ENCODE measurements at places on chromosomes 6 and 20.

DNA sequence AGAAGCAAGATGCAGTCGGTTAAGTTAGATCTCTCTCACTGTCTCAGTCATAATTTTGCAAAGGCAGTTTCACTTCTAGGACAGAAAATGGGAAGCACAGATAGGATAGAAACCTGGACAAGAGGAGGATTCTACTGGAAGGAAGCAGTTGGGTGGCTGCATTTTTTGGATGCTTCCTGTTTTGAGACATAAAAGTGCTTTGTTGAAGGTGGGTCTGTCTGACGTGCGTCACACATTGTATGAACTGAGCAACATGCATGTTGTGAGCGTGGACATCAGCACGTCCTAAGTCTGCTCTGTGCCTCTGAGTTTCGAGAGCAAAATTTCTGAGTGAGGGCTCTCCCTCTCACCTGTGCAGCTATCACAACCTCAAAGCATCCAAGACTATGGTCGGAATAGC lies 68.7 kb upstream of the SNX9 start:
- DNase-seq = no peak

- DNase-seq = no peak
Measured at GRCh38 chr6:168413018-168413720, 27.8 kb upstream of the SMOC2 start.

GRCh38 chr6:39770446-39770845 lies 21.7 kb upstream of the DAAM2 start:
- DNase-seq = no peak

- no peak for DNase-seq
Measured at GRCh38 chr6:42958125-42958524, 2.4 kb upstream of the GNMT start.

DNA sequence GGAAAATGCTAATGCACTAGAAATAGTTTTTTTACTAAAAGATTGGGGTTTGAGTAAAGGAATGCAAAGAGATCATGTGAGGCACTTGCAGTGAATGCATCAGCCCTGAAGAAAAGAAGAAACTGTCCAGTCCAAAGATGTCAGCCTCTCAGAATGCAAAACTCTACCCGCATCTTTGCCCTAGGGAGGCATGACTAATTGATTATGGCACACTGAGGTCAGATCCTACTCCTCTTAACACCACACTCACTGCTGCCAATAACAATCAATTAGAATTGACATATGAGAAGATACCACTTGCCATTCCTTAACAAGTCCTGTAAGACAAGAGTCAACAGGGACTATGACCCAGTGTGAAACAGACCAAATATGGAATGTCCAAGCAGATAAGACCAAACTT lies 262.3 kb upstream of the PLN start:
- DNase-seq = no peak

- no peak for DNase-seq
Measured at GRCh38 chr6:13536796-13537526, 37.4 kb upstream of the SIRT5 start.

DNA sequence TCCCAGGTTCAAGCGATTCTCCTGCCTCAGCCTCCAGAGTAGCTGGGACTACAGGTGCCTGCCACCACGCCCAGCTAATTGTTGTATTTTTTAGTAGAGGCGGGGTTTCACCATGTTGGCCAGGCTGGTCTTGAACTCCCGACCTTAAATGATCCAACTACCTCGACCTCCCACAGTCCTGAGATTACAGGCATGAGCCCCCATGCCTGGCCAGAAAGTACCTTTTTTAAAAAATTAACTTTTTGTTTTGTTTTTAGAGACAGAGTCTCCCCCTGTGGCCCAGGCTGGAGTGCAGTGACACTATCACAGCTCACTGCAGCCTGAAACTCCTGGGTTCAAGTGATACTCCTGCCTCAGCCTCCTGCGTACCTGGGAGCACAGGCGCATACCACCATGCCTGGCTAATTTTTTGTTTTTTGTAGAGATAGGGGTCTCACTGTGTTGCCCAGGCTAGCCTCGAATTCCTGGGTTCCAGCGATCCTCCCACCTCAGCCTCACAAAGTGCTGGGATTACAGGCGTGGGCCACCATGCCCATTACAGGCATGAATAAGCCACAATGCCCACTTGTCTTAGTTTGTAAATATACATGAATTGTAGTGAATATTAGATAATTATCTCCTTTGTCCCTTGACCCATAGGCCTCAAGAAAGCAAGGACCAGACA lies 17.4 kb upstream of the EEF1A1 start:
- DNase-seq = no peak

DNA sequence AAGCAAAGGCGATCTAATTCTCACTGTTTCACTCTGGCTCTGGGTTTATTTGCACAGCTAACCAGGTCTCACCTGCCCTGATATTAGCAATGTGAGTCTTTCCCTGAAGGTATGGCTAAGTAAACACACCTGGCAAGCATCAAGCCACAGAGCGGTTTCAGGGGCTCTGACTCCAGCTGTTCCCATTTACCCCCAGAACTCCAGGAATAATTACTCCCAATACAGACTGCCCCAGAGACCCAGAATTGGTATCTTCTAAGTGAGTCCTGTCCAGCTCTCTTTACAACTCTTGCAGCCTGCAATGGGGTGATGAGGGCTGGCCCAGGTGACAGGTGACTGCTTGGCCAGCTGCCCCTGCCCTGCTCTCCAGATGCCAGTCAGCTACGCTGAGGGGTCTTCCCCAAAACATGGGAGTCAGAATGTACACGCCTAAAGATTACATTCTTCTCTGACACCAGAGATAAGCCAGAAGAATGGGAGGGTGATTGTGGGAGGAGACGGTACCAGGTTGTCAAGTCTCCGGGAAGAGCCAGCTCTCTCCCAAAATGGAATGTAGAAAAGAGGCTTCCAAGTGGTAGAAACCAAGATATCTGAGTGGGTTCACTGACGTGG lies 4.9 kb upstream of the LRRN4 start:
- DNase-seq = peak; percentile 70

DNA sequence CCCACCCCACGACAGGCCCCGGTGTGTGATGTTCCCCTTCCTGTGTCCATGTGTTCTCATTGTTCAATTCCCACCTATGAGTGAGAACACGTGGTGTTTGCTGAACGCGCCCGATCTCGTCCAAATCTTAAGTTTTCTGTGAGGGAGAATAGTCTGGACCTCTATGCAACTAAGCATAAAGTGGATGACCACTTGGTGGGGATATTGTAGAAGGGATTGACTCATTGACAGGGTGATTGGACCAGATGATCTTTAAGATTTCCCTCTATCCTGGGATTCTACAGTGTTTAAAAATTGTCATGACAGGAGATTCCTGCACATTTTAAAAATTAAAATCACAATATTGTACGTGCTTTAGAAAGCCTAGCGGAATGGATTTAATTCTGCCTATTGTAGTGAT lies 141.3 kb downstream of the TRMT11 start:
- peak; percentile 5 for DNase-seq

DNA sequence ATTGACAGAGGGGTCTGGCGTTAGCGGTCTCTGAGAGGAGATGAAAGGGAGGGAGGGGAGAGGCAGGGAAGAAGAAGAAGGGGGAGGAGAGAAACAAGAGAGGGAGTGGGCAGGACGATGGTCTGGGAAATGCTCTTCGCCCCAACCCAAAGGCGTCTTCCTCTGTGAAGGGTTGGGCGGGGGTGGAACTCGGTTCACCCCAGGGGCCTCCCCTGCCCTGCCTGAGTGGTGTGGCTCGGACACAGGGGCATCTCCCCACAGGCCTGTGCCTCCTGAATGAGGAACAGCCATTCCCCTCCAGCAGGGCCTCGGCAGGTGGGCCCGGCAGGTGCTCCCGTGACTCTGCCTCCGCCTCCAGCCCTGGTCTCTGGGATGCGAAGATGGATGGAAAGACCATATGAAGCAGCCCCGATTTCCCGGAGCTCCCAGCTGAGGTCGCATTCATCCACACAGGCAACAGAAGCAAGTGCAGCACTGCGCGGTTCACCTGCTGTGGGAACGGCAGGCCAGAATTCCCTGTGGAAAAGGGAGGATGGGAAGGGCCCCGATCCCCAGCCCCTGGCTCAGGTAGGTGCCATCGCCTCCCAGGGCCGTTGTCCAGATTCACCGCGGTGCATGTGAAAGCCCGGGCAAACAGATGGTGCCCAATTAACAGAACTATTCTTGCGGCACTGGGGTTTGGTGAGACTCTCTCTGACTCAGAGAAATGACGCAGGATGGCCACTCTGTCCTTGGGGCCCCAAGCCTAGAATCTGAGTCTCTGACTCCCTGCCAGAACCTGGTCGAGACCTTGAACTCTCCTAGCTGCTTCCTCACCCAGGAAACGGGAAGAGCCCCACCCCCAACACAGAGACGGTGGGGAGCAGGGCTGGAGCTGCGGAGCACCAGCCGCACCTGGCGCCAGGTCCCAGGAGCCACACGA lies 29.4 kb upstream of the RPS6KA2 start:
- no peak for DNase-seq

- DNase-seq = no peak
Measured at GRCh38 chr20:8094415-8094818, 37.6 kb upstream of the PLCB1 start.

DNA sequence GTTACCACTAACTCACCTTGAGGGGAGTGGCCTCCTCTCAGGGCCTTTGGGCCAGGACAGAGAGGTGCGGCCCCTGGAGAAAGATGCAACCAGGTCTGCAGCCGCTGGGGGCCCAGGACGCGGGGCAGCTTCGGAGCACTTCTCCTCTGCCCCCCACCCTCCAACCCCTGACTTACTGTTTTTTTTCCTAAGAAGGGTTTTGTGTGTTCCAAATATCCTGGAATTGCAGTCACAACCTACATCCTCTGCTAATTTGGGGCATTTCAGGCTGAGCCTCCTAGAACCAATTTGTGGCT lies 1.7 kb downstream of the LINC00237 start:
- DNase-seq = no peak

- DNase-seq = no peak
Measured at GRCh38 chr20:21126581-21126870, 644 bp downstream of the KIZ start.

DNA sequence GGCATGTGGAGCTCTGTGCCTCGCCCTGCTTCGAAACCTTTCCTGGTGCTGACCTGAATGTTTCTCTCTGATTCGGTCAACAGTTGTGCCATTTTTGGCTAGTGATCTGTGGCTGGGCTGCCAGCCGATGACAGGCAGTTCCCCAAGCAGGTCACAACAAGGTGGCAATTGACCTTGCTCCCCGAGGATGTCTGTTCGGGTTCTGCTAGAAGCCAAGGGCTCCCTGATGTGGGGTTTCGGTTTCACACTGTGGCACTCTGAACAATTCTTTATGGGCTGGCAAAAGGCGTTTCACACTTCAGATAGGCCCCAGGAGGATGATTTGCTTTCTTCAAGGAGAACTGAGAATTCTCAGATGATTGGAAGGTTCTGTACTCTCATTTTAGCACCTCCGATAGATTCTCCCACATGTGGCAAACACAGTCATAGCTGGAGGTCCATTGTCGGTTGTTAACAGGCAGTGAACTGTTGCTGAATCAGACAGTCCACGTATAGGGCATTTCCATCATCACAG lies 135.6 kb downstream of the SLC24A3 start:
- no peak for DNase-seq

DNA sequence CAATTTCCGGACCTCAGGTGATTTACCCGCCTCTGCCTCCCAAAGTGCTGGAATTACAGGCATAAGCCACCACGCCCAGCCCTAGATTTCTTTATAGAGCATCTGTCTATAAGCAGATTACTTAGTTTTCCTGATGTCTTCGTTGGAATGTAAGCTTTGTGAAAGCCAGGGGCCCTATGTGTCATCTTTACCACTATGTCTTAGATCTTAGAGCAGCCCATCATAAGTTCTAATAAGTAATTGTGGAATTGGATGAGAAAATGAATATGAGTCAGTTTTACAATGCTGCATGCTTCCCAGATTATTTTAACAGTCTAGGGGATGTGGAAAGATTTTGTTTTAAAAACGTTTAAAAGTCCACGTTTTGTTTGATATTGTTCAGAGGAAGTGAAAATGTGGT lies 9.1 kb upstream of the ZBTB2 start:
- DNase-seq = no peak

DNA sequence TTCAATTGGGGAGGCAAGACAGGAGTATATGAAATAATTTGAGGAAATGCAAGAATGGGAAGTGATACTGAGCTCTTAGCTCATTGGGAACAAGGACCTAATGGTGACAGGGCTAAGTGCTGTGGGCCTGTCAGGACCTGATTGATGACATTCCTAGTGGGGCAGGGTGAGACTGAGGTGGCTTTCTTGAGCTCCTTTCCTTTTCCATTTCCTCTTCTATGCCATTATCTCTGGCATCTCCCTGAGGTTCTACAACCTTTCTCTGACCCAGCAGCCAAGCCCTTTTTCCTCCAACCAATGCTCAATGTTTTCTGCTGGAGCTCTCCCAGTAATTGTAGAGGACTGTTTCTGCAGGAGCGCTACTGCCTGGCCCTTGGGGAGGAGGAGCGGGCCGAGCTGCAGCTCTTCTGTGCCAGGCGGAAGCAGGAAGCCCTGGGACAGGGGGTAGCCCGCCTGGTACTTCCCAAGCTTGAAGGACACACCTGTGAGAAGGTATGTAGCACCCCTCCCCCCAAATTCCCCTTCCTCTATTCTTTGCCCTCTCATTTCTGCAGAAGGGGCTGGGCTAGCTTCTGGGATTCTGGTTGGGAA lies 2.8 kb upstream of the TOMM6 start:
- no peak for DNase-seq

- DNase-seq = no peak
Measured at GRCh38 chr6:36204068-36204753, 7.7 kb downstream of the BRPF3 start.
